Activated T-helper 17 cell treated with anti-CD3 and anti-CD28 coated beads, Interleukin-2, amount 50 U/mL, for 72 hours (primary cell): ENCODE measurements at places on chromosomes 16 and 17. TPM values are rescaled to one million over a fixed set of nuclear protein-coding genes. Genes with fewer than 3 reads are reported as not detected.

- ATAC-seq, result peak; percentile 42
Observed at GRCh38 chr17:7573324-7574080, 5.9 kb upstream of the CD68 start.

Gene CCL17
- 7.8 TPM for total RNA-seq

Gene KCTD2
- 22.1 TPM for total RNA-seq

DNA sequence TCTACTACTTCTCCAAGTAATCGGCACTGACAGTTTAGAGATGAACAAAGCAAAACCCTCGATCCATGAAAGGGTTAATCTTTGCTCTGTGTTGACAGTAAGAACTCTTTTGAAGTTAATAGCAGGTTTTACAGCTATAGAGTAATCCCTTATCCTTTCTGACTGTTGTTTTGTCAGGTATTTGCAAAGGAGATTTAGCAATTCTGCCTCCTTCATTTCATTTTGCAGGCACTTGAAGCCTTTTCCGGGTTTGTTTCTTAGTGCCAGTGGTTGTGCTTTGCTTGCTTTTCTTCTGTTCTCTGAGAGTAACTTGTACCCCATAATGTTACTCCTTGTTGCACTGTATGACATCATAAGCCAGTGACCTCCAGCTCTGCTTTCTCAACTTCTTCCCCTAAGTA lies 64.5 kb downstream of the TANGO6 start:
- no peak for ATAC-seq

Gene CCDC200
- total RNA-seq, result 1.1 TPM

DNA sequence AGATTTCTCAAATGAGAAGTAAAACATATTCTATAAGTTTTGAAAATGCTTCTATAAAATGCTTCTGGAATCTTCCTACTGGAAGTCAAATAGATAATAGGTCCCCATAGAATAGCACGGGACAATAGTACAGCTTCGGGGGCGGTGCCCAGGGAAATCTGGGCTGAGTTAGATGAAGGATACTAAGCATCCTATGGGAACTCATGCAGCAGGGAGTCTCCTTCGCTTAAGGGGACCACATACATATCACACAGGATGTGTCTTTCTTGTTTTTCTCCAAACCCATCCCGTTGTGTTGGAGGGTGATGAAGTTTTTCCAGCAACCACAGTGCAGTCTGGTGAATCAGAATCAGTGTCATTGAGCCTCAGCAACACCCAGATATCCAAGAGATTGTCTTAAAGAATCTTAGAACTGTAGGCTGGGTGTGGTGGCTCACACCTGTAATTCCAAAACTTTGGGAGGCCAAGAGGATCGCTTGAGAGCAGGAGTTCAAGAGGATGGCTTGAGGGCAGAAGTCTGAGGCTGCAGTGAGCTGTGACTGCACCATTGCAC lies 84.2 kb downstream of the PITPNC1 start:
- peak; percentile 94 for ATAC-seq

DNA sequence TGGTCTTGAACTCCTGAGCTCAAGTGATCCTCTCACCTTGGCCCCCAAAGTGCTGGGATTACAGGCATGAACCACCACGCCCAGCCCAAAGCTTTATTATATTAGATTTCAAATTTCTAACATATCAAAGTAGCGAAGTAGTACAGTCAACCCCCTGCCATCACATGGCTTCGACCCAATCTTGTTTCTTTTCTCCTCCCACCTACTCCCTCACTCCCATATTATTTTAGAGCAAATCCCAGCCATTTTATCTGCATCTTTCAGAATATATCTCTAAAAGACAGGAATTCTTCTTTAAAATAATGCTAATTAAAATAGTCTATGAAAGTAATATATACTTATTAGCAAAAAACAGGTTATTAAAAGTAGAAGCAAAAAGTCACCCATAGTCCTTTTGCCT lies 893 bp downstream of the IGSF6 start:
- no peak for ATAC-seq

DNA sequence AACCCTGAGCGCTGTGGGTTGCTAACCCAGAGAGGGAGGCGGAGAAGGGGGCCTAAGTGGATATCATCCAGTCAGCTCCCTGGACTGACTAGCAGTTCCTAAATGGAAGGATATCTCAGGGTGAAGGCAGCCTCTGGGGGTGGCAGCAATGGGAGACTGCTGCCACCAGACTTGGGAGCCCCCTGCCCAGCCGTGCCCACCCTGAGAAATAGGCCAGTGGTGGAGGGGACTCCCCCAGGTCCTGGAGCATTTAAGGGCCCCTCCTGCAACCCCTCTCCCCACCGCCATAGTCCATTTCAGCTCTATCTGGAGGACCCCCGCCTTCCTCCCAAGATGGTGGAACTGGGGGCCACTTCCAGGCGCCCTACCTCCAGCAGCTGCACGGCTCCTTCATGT lies 8.4 kb downstream of the TSPOAP1 start:
- no peak for ATAC-seq

- no peak for ATAC-seq
Observed at GRCh38 chr16:913817-914439, 56.9 kb downstream of the LMF1 start.

DNA sequence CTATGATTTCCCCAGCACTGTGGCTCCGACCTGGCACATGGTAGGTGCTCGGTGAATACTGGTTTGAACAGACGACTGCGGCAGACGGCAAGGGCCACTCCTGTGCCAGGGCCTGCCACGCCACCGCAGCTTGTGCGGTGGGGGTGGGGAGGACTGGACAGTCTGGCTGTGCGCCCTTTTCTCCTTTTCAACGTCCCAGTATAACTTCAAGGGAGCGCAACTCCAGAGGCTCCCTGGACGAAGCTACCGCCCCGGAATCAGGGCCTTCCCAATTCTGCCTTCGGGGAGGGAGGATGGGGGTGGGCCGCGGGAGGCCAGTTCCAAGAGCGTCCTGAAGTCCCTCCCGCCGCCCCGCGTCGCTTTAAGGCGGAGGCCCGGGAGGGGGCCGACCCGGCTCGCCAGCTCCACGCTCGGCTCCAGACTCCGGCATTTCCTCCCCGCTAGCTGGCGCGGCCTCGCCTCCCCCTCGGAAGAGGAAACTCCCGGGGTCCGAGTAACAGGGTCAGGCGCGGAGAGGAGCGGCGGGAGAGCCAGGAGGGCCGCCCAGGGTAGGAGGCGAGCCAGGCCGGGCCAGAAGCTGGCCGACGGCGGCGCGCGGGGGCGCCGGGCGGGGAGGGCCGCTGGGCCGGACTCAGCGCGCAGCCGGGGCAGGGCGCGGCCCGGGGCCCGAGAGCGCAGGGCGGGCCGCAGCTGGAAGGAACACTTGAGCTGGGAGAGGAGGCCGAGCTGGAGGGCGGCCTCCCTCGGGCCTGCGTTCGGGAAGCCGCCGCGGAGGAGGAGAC lies at the start of gene ITPRIPL2:
ITPRIPL2 (plus strand) TSS at position 388 of the 782 bp plus-strand sequence. CDS start 498 bp downstream, outside the sequence.
- peak; percentile 33 for ATAC-seq

Gene CRHR1
- total RNA-seq, result not detected

- ATAC-seq, result no peak
Observed at GRCh38 chr16:70481929-70482536, 27.6 kb downstream of the FCSK start.

- ATAC-seq, result no peak
Observed at GRCh38 chr17:74485022-74485743, 18.7 kb downstream of the CD300A start.

Gene TP53TG3F
- not detected for total RNA-seq

Gene PPY
- 1.9 TPM for total RNA-seq

Gene CTRB2
- not detected for total RNA-seq

Gene TM4SF5
- total RNA-seq, result not detected

GRCh38 chr16:66175058-66175457 lies 191.4 kb upstream of the CDH5 start:
- ATAC-seq, result no peak

- ATAC-seq, result no peak
Observed at GRCh38 chr17:1995907-1996799, 29.0 kb downstream of the RTN4RL1 start.

DNA sequence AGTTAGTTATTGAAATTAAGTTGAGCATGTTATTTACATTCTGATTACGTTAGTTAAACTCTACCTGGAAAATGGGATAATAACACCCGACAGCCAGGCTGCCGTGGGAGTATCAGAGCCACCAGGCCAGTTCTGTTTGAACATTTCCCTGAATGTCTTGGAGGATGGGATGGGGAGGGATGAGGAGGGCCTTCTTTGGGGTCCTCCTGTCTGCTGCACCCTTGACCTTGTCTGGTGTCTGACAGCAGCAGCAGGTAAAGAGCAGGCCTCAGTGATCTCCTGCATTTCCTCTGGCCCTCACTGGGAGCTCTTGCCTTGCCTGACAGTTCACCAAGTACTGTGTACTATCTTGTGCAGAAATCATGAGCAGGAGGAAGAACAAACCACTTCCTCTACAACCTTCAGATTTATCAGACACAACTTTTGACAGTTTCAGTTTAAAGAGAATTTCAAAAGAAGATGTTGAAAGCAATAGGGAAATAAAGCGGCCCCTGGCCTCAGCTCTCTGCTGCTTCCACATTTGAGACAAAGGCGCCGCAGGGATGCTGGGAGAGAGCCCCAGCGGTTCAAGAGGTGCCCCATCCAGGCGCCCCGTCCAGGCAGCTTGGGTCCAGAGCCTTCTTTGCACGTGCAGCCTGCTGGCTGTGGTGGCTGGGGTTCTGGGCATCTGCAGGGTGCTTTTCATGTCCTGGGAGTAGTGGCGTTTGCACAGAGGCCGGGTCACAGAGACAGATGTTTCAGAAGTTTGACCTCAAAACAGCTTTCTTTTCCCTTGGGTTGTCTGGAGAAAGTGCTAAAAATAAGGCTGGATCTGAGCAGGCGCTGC lies 25.3 kb downstream of the CMIP start:
- peak; percentile 85 for ATAC-seq

GRCh38 chr17:35666070-35666469 lies 65.4 kb upstream of the RASL10B start:
- no peak for ATAC-seq

DNA sequence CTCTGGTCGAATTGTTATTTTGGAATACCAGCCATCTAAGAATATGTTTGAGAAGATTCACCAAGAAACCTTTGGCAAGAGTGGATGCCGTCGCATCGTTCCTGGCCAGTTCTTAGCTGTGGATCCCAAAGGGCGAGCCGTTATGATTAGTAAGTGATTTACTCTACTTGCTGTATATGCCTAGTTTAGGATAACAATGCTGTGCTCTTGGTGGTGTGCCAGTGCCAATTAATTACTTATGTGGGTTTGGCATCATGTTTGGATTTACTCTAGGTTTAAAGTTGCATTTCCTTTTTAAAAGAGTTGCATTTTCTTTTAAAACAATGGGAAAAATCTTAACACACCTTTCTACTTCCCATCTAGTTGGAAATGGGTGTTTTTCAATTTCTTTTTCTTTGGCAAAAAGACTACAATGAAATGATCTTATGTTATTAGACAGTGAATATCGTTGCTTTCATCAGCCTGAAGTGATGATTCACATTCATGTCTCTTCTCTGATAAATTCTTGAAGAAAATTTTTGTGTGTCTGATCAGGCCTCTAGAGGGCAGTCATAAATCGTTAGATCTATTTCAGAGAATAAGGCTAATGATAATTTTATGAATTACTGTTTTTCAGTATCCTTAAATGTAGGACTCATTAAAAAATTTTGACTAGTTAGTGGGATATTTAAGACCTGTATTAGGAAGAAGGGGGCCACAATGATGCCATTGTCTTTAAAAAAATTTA lies 5.6 kb downstream of the SF3B3 start:
- ATAC-seq, result no peak

DNA sequence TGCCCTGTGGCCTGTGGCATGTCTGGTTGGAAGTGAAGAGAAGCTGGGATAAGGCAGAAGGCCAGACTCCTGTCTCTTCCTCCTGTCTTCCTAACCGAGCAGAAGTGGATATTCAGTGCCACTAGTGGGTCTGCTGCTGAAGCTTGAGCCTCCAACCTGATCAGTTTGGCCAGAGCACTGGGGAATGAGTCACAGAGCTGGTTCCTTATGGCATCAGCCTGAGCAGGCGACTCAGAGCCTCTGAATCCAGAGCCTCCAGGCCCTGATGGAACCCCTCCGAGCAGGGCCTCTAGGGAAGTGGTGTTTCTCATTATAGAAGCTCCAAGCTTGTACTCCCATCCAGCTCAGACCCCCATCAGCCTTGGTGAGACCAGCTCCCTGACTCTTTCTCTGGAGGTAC lies 2.0 kb downstream of the WSCD1 start:
- no peak for ATAC-seq

- peak; percentile 38 for ATAC-seq
Observed at GRCh38 chr17:7912927-7913524, 3.1 kb downstream of the RNF227 start.

DNA sequence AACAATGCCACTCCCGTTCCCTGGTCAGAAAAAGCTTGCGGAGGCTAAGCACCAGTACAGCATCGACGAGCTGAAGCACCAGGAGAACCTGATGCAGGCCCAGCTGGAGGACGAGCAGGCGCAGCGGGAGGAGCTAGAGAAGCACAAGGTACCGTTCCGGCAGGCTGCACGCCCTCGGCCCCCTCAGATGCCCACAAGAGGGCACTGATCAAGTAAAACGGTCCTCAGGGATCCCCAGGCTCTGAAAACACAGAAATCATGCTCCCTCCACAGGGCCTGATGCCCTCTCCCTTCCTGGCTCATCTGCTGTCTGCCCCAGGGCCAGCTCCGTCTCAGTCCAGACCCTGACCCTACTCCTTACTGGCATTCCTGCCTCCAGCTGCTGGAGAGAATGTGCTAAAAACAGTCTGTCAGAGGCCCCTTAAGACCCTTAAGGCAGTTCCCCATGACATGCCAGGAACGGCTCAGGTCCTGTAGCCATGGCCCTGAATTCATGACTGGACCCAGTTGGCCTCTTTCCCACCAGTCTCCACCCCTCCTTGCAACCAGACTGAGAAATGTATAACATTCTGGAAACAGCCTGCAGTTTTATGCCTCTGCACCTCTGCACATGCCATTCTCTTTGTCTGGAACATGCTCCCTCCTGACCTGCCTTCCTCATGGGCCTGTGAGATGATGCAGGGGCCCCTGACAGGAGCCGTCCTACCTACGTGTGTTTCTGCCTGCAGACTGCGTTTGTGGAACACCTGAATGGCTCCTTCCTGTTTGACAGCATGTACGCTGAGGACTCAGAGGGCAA lies 21.8 kb downstream of the DRC3 start:
- no peak for ATAC-seq

GRCh38 chr17:77462090-77462489 lies 321.3 kb downstream of the SEC14L1 start:
- ATAC-seq, result peak; percentile 18

Gene RNPS1
- total RNA-seq, result 205 TPM

GRCh38 chr17:76446449-76447231 lies 6.3 kb downstream of the UBE2O start:
- ATAC-seq, result peak; percentile 85

DNA sequence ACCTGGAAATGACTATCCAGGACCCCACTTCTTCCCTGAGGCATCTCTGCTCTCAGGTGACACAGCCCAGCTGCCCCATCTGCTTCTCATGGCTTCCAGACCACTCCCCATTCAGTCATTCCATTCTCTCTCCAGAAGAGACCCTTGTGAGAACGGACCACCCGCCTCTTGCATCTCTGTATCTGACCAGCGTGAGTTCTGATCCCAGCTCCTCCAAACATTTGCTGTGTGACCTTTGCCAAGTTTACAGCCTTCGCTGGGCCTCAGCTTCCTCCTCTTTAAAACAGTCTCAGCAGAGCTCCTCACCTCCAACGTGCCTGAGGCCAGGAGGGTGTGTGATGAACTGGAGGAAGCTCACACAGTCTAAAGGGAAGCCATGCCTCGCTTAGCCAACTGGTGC lies 39.6 kb downstream of the C16orf82 start:
- ATAC-seq, result no peak
